ENCODE measurements at places on chromosomes 5 and 9.

- DNase-seq = peak; percentile 73
These were observed 3.5 kb upstream of the CNTFR start for GRCh38 chr9:34592895-34593601.

DNA sequence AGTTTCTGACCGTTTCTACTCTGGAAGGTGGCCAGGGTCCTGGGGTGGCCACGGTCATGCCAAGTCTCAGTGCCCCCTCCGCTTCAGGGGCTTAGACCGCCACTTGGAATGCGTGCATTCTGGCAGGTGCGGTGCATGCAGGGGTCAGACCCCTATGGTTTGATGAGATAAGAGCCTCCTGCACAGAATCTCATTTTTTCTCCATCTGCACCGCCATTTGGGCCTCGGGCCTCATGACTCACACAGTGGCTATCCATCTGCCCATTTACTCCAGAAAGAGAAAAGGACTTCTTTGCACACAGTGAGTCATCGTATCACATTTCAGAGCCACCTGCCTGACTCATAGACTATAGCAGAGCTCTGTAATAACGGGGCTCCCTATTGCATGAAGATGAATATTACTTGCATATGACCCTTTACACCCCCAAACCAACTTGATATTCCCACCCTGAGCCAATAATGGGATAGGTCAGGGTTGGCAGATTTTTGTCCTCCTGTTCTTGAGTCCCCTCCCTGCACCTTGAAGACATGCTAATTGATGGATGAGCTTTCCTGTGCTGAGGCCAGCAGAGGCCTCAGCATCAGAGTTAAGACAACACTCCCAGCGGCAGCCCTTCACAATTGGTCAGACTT is 157.4 kb downstream of the NR3C1 start:
- peak; percentile 91 for DNase-seq

- no peak for DNase-seq
These were observed 56.1 kb downstream of the AGXT2 start for GRCh38 chr5:34991486-34992238.

- no peak for DNase-seq
These were observed 356.9 kb upstream of the WWC1 start for GRCh38 chr5:167934551-167934971.

DNA sequence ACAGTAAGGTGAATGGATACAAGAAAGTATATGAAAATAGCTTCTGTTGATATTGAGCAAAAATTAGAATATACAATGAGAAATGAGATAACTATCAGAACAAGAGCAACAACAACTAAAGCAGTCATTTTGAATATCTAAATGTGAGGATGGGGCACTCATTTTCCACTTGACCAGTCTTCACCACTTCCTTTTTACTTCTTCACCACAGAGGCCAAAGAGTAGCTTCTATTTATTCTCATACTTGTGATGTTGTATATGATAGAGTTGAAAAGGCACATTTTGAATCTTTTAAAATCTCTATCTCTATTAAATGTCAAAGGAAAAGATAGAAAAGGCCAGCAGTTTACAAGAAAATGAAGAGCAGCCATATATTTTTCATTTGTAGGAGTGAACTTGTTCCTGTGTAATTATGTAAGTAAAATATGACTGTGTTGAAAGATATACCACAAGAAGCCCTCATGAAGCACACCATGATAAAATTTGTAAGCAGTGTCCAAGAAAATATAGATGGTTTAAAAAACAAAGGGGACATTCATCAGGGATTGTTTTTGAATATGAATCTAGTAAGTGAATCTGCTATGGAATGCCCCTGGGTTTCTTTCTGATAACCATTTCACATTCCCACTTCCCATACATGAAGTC is 39.2 kb downstream of the ADAMTS19 start:
- no peak for DNase-seq

GRCh38 chr9:113616621-113617496 is 153.3 kb downstream of the RGS3 start:
- DNase-seq = no peak

DNA sequence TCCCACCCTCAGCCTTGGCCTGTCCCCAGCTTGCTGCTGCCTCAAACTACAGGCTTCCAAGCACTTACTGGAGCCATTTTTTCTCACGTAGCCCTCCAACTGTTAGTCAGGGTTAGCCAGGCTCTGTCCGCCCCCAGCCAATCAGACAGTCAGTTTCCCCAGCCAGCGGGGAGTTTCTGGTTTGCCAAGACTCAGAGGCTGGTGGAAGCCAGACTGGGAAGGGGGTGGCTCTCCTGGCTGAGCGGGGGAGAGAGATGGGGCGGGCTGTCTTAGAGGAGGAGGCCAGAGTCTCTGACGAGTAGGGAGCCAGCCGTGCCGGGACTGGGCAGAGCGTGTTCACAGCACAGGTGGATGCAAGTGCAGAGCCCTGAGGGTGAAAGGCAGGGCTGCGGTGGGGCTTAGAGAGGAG is 15.3 kb downstream of the PROP1 start:
- no peak for DNase-seq

- no peak for DNase-seq
These were observed 194.0 kb downstream of the EFNA5 start for GRCh38 chr5:107476783-107477182.

GRCh38 chr5:158499892-158500418 is 599.8 kb downstream of the EBF1 start:
- no peak for DNase-seq

- DNase-seq = peak; percentile 20
These were observed 210.8 kb downstream of the FAM170A start for GRCh38 chr5:119840175-119840574.

GRCh38 chr9:89046832-89047231 is 55.6 kb downstream of the S1PR3 start:
- peak; percentile 68 for DNase-seq

DNA sequence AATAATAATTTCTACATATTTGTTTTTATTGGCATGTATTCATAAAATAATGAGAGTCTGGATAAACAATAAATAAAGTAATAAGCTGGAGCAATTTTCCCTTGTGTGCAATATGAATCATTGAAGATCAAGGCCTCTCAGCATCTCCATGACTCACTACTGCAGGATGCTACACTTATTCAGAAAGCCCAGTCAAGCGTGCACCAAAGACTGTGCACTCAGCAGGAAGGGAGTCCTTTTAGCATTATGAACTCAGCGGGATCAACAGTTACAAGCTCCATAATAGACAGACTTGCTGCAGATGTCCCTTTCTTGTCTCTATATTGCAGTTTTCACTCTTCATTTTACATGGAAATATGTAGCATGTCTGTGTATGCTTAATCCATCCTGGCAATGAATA is 485.3 kb downstream of the CDH9 start:
- DNase-seq = no peak

- DNase-seq = peak; percentile 95
These were observed 38.4 kb downstream of the PRRX2 start for GRCh38 chr9:129703667-129704355.

DNA sequence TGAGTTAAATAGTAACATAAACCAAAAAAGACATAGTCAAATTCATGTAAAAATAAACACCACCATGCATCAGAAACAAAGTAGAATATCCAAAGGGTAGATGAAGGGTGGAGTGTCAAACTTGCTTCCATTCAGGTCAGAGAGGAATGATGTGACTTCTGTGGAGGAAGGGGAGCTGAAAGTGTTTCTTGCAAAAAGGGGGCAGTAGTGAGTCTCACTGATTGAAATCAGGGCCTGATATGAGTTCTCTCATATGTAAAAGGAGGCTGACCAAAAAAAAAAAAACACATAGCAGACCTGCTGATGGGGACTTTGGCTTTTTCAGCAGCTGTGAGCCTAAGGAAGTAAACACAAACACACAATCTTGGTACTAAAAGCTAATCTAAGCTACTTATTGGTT is 38.8 kb upstream of the RGMB start:
- no peak for DNase-seq

DNA sequence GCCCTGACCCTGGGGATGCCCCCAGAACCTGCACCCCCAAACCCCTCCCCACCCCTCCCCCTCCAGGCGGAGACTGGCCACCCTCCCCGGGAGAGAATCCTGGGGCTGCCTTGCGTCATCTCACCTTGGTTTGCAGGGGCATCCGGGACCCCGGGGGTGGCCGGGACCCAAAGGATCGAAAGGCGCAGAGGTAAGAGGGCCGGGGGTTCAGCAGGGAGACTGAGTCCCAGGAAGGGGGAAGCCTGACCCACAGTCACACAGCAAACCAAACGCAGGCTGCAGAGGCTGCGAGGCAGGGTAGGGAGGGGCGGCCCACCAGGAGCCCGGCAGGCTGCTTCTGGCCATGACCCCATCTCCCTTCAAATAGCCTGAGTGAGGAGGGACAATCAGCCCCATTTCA is 33.8 kb upstream of the ORM1 start:
- DNase-seq = no peak

- peak; percentile 92 for DNase-seq
These were observed at the start of gene REXO4 for GRCh38 chr9:133417541-133418461. Gene REXO4 (minus strand): TSS chr9:133418010. CDS start chr9:133417844, 166 bp downstream.

DNA sequence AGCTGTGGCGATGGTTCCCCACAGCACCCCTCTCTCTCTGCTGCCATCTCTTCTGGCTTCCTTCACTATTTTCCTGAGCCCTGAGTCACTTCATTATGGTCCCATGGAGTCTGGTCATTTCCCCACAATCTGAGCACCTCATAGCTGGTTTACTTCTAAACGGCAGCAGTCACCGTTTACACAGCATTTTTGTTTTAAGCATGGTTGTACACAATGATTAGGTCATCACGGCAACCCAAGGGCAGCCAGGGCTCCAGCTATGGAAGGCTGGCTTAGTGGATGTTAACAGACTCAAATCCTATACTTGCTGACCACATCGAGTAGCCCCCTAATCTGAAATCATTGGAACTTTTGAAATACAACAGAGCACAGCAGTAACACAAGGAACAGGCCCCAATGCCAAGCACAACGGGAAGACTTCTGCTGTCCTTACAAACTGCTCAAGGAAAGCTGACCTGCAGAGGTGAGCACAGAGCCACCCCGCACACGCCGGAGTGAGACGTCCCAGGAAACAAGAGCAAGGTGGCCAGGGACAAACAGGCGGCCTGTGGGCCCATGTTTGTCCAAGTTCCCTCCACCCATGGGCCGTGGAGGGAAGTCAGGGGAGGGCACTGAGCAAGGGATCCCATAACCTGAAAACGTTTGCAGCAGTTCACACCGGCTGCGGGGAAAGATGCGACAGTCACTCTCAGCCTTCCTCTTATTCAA is 22.9 kb downstream of the CAMSAP1 start:
- DNase-seq = peak; percentile 36

DNA sequence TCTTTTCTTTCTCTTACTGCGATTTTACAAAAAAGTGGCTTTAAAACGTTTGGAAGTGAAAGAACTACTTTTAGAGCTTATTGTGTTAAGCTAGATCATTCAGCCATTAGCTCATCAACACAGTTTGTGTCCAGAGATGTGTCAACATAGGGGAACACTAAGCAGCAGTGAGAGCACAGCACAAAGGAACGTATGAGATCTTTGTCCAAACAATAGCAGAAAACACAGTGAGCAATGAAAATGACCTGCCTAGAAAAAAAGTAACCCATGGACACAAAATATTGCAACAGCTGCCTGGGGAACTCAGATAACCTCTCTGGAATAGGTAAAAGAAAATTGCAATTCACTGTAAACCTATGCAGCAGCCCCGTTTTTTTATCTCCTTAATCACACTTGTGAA is 372.5 kb downstream of the ARHGEF28 start:
- no peak for DNase-seq

- DNase-seq = peak; percentile 51
These were observed 198.7 kb downstream of the VPS13A start for GRCh38 chr9:77375956-77376532.

- DNase-seq = peak; percentile 82
These were observed 2.8 kb upstream of the PLK2 start for GRCh38 chr5:58462623-58463230.

GRCh38 chr5:61534481-61535267 is 202.6 kb downstream of the ZSWIM6 start:
- DNase-seq = no peak

GRCh38 chr9:26524267-26524666 is 368.3 kb downstream of the CAAP1 start:
- DNase-seq = no peak

DNA sequence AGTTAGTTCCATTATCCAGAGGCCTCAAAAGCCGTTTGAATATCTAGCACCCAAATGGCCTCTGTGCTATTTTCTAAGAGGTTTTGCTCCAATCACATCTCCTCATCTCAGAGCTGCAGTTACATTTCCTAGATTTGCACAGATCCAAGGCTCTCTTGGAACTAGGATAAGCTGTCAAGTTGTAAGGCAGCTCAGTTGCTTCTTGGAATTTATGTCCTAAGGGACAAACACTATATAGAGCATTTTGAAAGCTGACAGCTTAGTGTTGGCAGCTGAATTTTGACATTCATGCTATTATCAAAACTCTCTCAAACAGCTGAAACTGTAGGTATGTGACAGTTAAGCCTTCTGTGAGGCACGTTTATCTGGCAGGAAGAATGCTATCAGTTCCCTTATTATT is 97.0 kb downstream of the MACIR start:
- no peak for DNase-seq

- DNase-seq = no peak
These were observed 1.5 kb downstream of the TRIM41 start for GRCh38 chr5:181224390-181225229.

- no peak for DNase-seq
These were observed 23.3 kb downstream of the OR2V1 start for GRCh38 chr5:181107699-181108098.

- peak; percentile 88 for DNase-seq
These were observed 2.0 kb downstream of the GLIS3 start for GRCh38 chr9:4297786-4298254.

GRCh38 chr9:131423171-131423581 is 29.3 kb downstream of the PRRC2B start:
- peak; percentile 88 for DNase-seq

- peak; percentile 48 for DNase-seq
These were observed 169.4 kb downstream of the PAPPA start for GRCh38 chr9:116323012-116323411.

GRCh38 chr9:95587021-95587964 is 70.5 kb upstream of the PTCH1 start:
- no peak for DNase-seq

DNA sequence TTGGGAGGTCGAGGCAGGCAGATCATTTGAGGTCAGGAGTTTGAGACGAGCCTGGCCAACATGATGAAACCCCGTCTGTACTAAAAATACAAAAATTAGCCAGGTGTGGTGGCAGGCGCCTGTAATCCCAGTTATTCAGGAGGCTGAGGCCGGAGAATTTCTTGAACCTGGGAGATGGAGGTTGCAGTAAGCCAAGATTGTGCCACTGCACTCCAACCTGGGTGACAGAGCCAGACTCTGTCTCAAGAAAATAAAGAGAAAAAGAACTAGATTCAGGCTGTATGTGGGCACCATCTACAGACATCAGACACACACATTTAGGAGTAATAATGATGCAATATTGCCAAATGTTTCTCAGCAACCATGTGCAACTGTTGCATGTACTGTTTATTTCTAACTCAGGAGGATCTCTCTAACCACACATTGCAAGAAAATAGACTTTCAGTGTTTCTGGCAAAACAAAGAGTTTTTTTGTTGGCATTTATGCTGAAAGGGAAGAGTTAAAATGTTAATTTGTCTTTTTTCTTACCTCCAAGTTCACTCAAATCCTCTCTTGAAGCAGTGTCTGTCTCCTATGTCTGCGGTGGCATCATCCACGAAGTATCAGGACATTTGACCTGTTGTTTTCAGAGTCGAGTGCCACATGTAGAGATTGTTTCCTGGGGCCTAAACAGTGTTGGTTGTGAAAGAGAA is 5.1 kb upstream of the ORM1 start:
- peak; percentile 88 for DNase-seq

Measured in adipocyte (in vitro differentiated cells).